ENCODE measurements at places on chromosomes 6 and 20.

GRCh38 chr20:59923514-59923913, 9.9 kb downstream of the SYCP2 start:
- DNase-seq = no peak

DNA sequence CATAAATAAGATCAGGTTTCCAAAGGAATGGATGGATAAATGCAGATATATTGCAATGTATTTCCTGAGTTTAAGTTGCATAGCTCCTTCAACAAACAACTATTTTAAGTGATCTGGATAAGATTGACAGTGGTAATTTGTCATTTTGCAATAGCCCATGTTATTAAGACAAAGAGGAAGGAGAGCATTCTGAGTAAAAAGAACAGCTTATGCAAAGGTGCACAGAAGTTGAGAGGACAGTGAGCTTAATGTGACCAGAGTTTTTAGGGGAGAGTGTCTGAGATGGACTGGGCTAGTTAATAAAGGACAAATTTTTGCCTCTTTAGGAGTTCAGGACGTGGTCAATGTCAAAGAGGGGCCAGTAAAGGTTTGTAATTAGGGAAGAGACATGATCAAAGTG, 48.8 kb upstream of the FBXO30 start:
- DNase-seq = no peak

DNA sequence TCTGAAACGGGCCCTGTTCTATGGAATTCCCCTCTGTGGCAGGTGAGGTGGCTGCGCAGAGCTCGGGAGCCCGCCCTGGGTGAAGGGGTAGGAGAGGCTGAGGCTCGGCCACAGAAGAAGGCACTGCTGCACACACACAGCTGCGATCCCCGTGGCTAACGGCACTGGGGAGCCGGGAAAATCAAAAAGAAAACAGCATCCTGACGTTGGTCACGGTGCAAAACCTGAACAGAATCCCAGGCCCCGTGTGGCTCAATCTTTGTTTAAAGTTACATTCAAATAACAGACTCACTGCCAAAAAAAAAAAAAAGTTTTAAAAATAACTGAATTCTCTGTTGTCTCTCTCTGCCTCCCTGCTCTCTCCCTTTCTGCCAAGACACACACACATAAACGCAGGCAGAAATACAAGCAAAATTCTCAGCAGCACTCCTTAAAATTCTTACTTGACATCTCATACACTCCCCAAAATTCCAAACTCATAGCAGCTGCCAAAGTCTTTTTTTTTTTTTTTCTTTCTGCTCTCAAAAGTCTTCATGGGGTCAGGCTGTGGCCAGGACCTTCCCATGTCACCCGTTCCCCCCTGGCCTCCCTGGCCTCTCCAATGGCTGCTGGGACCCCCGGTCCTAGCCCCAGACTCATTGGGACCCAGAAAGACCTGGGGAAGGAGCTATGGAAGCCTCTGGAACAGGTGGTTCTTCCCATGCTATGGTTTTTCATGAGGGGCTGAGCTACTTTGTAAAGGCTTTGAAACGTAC, 248.8 kb downstream of the TTLL2 start:
- DNase-seq = peak; percentile 60

- DNase-seq = no peak
Measured at GRCh38 chr20:1500496-1500895, 9.3 kb upstream of the SIRPB2 start.

GRCh38 chr20:46122071-46122470, 4.0 kb downstream of the CD40 start:
- DNase-seq = no peak

GRCh38 chr6:1903780-1904465, 294.2 kb downstream of the FOXC1 start:
- no peak for DNase-seq

DNA sequence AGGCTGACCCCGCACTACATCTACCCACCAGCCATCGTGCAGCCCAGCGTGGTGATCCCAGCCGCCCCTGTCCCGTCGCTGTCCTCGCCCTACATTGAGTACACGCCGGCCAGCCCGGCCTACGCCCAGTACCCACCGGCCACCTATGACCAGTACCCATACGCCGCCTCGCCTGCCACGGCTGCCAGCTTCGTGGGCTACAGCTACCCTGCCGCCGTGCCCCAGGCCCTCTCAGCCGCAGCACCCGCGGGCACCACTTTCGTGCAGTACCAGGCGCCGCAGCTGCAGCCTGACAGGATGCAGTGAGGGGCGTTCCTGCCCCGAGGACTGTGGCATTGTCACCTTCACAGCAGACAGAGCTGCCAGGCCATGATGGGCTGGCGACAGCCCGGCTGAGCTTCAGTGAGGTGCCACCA, 16.4 kb downstream of the RBM38 start:
- no peak for DNase-seq

DNA sequence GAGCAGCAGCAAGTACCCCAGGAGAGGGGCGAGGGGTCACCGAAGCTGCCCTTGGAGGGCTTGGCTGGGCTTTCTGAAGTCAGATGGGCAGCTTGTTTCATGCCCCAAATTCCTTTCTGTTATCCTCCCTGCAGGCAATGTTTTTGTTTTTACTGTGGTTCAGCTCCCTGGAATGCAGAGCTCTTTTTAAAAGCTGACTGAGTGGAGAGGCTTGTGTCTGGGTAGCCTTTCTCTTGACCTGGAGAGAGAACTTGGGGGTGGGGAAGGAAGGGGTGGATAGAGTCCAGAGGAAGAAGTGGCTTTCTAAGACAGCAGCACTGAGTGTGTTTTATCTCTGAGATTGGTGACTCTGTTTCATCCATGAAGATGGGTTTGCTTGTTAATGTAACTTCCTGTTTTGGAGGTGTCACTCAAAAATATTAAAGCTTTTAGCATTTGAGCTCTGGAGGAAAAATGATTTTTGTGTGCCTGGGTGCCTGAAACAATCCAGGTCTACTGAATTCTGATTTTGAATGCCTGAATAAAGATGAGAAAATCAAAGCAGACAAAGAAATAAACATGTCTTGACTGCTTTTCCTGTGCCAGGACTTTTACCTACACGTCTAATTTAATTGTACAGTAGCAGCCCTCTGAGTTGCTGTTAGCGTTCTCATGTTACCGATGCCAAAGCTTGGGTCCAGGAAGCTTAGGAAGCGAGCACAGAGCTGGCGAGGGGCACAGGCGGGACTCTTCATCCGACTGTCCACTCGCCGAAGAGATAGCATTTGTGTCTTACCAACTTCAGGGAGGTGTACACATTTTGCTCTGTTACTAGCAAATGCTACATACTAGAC, 78.2 kb upstream of the EEF1E1 start:
- no peak for DNase-seq

DNA sequence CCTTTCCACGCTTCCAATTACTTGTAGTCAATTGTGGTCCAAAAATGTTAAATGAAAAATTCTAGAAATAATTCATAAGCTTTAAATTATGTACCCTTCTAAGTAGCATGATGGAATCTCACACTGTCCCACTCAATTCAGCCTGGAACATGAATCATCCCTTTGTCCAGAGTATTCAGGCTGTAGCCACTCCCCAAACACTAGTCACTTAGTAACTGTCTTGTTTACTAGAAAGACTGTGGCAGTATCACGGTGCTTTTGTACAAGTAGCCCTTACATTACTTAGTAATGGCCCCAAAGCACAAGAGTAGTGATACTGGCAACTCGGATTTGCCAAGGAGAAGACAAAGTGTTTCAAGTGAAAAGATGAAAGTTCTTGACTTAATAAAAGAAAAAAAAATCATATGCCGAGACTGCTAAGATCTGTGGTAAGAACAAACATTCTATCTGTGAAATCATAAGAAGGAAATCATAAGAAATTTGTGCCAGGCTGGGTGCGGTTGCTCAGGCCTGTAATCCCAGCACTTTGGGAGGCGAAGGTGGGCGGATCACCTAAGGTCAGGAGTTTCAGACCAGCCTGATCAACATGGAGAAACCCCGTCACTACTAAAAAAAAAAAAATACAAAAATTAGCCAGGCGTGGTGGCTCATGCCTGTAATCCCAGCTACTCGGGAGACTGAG, 168.5 kb upstream of the SIM1 start:
- no peak for DNase-seq

- DNase-seq = no peak
Measured at GRCh38 chr6:27528714-27529113, 55.8 kb upstream of the ZNF184 start.

DNA sequence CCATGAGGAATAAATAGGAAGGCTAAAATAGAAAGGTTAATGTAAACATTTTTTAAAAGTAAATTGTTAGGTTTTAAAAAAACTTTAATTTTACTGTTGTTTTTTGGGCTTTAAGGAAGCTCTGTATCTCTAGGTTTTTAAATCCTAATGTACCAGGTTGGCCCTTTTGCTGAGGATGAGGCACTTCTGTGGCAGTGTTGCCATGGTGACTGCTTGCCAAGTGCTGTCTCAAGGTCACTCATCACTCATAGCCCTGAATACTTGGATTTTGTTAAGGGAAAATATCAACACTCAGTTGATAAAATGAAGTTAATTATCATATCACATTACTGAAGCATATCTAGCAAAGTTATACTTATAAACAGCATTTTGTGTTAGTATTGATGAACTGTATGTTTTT, 50.2 kb downstream of the NCOA3 start:
- DNase-seq = no peak

DNA sequence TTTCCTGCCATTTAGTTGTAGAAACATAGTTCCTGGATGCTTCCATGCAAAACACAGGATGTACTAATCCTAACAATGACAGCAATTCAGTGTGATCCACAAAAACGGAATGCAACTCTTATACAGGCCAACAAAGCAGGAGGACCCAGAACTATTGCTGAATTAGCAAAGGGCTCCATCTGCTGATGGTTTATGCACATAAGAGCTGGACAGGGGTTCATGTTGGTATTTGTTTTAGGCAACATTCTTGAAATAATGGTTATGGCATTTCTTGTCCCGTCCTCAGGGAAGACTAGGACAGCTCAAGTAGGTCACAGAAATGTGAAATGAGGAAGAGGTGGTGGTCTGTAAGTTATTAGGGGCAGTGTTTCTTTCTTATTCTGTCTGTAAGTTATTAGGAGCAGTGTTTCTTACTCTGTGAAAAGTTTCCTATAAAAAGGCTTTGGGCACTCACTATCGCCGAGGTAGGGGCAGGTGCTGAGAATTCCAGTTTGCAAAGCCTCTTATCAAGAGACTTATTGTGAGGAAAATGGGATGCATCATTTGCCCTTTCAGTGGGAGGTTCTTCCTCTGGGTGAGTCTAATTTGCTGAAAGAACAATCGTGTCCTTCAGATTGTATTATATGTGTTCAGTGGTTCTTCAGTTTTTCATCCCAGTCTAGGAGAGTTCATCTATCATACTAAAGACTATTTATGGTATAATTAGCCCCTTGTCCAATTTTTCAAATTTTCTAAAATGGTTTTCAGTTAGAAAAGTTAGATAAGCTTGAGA, 171.1 kb downstream of the MCHR2 start:
- no peak for DNase-seq

- DNase-seq = no peak
Measured at GRCh38 chr20:15699431-15700146, 873.7 kb downstream of the KIF16B start.

DNA sequence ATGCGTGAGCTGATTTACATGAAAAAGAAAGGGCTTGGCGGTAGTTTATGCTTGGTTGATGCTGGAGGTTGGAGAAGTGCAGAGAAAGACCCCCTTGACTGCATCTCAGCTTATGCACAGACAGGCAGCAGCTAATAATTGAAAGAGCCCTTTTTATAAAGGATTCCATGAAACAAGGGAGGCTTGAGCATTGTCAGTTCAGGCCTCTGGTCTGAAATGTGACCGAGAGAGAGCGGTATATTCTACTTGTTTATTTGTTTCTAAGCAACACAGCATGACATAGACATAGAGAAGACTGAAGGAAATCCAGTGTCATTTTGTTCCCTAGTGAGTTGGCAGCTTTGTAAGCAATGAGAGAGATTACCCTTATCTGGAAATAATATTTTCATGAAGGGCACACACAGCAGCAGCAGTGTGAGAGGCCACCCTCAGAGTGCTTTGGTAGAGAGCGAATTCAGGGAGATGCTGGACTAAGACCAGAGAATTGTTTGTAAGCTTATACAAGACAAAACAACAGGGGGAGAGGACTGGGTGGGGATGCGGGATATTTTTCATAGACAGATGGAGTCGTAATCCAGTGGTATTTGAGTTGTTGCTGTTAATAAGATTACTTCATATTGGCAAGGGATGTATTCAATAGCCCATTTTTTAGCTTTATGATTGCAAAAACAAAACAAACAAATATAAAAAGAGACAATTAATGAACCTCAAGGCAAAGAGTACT, 34.6 kb upstream of the LAMA2 start:
- no peak for DNase-seq

- no peak for DNase-seq
Measured at GRCh38 chr20:24833592-24833991, 115.5 kb upstream of the CST7 start.

DNA sequence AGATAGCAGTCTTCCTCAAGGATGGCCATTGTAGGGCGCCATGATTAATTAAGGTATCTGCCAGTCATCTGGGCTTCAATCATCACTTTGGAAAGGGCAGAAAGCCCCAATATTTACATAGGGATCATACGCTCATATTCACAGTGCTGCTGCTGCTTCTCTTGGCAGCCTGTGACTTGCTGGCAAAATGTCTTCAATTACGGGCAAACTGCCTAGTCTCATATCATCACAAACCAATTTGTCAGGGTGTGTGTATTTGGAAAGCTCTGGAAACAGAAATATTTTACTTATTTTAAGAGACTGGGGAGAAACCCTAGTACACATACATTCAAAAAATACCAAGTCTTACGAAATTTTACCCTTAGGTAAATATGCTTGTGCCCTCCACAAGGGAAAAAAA, 77.6 kb downstream of the SAMD5 start:
- no peak for DNase-seq

DNA sequence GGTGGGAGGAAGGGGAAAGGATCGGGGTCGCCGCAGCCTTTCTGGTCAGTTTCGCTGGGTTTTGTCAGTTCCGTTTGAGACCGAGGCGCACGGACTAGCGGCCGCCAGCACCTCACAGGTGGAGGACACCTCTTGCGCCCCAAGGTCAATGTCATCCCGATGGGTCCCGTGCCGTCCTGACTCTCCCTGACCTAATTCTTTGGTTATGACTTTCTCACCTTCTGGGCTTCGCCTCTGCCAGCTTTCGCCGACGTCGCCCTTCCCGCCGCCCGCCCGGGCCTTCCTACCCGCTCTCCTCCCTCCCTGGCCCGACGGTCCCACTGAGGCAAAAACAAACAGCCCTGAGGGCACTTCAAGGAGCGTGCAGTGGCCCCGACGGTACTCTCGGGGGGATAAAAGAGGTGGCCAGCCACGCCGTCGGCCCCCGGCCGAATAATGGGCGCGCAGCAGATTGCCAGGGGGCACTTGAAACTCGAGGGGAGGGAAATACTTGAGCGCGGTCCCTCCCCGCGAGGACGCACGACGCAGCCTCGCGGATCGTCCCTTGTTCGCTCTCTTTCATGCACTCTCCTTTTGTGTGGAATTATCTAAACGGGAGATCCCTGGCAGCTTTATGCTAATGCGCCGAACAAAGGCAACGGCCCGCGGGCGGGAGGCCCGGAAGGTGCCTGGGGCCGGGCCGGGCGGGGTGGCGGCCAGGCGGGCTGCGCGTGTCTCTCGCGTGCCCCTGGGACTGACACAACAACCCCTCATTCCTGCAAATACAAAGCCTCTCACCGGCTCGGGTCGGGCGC, 3.9 kb upstream of the INSM1 start:
- no peak for DNase-seq

Measured in right atrium auricular region (tissue), 2 donors.